Smooth muscle cell of bladder (primary cell): ENCODE measurements at places on chromosomes 2 and 18. TPM values are rescaled to one million over a fixed set of nuclear protein-coding genes. Genes with fewer than 3 reads are reported as not detected.

The COPS8 gene
- total RNA-seq, result 76.4 and 117 TPM in 2 replicates

The APCDD1 gene
- 0.09 and 1.1 TPM in 2 replicates for total RNA-seq

The FZD7 gene
- 68.4 and 109 TPM in 2 replicates for total RNA-seq

The CYP1B1 gene
- 23.0 and 62.7 TPM in 2 replicates for total RNA-seq

The ABCB11 gene
- not detected in 2 replicates for total RNA-seq

The SALL3 gene
- total RNA-seq, result not detected in 2 replicates

The ALK gene
- total RNA-seq, result under 0.01 TPM in 2 replicates

The SNRNP200 gene
- total RNA-seq, result 35.1 and 37.5 TPM in 2 replicates

The EFHD1 gene
- total RNA-seq, result not detected in 2 replicates

The CRYBA2 gene
- not detected in 2 replicates for total RNA-seq

The KCNJ13 gene
- not detected in 2 replicates for total RNA-seq

The GCKR gene
- total RNA-seq, result 0.14 and 0.55 TPM in 2 replicates

The ACADL gene
- total RNA-seq, result under 0.01 and 0.37 TPM in 2 replicates

The SIGLEC15 gene
- 0.14 and 0.92 TPM in 2 replicates for total RNA-seq

The LAMA1 gene
- total RNA-seq, result 11.7 and 55.3 TPM in 2 replicates

The NT5DC4 gene
- total RNA-seq, result not detected in 2 replicates

The SCN3A gene
- total RNA-seq, result 1.00 and 3.1 TPM in 2 replicates

The MOCOS gene
- 10.9 and 11.0 TPM in 2 replicates for total RNA-seq

The SERPINB10 gene
- not detected in 2 replicates for total RNA-seq

The RNF125 gene
- 0.28 TPM in 2 replicates for total RNA-seq

The RSAD2 gene
- total RNA-seq, result 0.14 and 0.55 TPM in 2 replicates

The CENPO gene
- 4.1 TPM in 2 replicates for total RNA-seq

The ZAP70 gene
- not detected in 2 replicates for total RNA-seq

The PLGLB2 gene
- 0.14 and 1.1 TPM in 2 replicates for total RNA-seq
